Thyroid gland (tissue), 4 donors: ENCODE measurements at places on chromosomes 12 and 14. TPM values are rescaled to one million over a fixed set of nuclear protein-coding genes. Genes with fewer than 3 reads are reported as not detected.

Gene GLIPR1
- total RNA-seq = 8.6 TPM

Gene PTPRQ
- total RNA-seq = 23.1 TPM

Gene MOK
- 38.6 TPM for total RNA-seq

Gene GCH1
- 5.2 TPM for total RNA-seq

Gene TAS2R14
- total RNA-seq = 10.3 TPM

Gene LPAR5
- total RNA-seq = 0.78 TPM

Gene DIO3
- 7.4 TPM for total RNA-seq

Gene DBX2
- total RNA-seq = 3.0 TPM

Gene PMCH
- not detected for total RNA-seq

Gene IFI27
- 40.8 TPM for total RNA-seq

Gene RNASE4
- 50.5 TPM for total RNA-seq

Gene CLMN
- 29.9 TPM for total RNA-seq

Gene C12orf50
- not detected for total RNA-seq

DNA sequence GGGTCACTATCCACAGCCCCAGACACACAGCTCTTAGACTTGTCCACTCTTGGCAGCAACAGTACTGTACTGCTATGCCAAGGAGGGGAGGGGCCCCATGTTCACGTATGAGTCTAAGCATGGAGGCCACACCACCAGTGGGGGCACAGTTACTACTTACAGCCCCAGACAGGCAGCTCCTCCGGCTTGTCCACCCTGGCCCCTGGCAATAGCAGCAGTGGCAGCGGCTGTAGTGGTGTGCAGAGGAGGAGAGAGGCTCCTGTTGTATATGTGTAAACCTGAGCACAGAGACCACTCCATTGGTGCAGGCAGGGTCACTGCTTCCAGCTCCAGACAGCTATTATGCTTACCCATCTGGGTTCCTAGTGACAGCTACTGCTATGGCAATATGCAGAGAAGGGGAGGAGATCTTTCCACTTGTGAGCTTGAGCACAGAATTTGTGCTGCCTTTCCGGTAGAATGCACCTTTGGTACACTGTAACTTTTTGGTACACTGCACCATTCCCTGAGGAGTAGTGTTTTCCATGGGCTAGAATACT lies 113.2 kb downstream of the RAD51B start:
- DNase-seq = no peak

DNA sequence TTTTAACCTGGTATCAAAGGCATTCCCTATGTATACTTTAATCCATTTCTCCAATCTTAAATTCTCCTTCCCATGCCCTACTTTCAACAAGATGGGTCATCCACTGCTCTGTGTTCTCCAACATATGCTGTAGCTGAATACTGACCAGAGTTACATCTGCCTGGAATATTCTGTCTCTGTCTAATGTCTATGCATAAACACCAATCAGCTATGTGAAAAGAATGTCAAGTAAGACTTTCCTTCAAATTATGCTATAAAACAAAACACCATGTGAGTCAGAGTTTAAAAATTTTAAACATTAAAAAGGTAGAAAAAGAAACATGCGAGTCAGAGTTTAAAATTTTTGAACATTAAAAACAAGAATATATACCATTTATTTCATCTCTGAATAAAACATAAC lies 19.3 kb downstream of the NT5DC3 start:
- DNase-seq = no peak

- no peak for DNase-seq
These were observed 2.3 kb upstream of the ZNF384 start for GRCh38 chr12:6691473-6691872.

GRCh38 chr12:59079472-59079871 lies 159.2 kb upstream of the LRIG3 start:
- no peak for DNase-seq

GRCh38 chr14:23636317-23637211 lies at the start of gene DHRS2:
Gene DHRS2, plus strand, starts transcription at chr14:23636364. Its CDS starts 2,501 bp downstream, at chr14:23638865.
- no peak for DNase-seq

DNA sequence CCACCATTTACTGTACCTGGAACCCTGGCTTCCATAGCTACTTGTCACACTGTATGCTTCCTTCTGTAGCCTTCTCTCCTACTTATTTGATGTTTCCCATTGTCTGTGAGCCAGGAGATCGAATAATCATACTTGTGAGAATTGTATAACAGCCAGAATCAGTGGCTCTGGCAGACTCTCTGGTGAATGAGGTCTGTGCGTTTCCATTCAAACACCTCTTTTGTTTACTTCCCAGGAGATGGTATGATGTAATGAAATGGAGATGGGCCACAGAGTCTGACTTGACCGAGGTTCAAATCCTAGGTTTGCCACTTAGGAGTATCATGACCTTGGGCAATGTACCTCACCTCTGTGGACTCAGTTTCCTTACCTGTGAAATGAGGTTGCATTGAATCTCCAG lies 35.7 kb upstream of the CLMN start:
- DNase-seq = no peak

GRCh38 chr14:99910337-99911309 lies 117.4 kb downstream of the EML1 start:
- DNase-seq = no peak

- no peak for DNase-seq
These were observed 41.6 kb upstream of the RFX4 start for GRCh38 chr12:106541201-106541600.

GRCh38 chr14:99883866-99884650 lies 90.8 kb downstream of the EML1 start:
- DNase-seq = no peak

DNA sequence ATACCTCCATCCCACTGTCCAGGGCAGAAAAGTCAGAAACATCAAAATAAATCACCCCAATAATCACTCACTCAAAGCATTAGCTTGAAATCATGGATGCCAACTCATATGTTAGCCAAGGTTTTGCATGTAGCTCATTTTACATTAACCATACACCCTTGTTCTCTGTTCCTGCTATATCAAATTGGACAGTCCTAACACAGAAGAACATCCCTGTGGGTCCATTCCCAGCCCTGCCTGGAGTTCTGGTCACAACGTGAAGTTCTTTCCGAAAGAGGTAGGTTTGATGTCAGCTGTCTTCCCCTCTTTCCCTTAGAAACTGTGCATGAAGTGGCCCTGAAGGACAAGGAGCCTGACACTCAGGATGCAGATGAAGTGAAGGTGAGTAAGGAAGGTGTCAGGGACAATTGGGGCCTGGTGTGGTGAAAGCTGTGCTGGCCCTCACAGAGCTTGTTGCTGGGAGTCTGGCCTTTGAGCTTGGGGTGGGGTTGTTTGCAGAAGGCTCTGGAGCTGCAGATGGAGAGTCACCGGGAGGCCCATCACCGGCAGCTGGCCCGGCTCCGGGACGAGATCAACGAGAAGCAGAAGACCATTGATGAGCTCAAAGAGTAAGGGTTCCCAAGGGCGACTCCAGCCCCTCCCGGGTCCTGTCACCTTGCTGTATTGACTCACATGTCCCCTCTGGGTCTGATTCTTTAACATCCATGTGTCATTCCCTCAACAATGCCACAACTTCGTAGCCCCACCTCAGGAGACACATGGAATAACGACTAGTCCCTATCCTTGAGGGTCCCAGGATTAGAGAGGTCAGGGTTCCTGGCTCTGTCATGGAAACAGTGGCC lies 15.0 kb upstream of the PIP4K2C start:
- DNase-seq = no peak

DNA sequence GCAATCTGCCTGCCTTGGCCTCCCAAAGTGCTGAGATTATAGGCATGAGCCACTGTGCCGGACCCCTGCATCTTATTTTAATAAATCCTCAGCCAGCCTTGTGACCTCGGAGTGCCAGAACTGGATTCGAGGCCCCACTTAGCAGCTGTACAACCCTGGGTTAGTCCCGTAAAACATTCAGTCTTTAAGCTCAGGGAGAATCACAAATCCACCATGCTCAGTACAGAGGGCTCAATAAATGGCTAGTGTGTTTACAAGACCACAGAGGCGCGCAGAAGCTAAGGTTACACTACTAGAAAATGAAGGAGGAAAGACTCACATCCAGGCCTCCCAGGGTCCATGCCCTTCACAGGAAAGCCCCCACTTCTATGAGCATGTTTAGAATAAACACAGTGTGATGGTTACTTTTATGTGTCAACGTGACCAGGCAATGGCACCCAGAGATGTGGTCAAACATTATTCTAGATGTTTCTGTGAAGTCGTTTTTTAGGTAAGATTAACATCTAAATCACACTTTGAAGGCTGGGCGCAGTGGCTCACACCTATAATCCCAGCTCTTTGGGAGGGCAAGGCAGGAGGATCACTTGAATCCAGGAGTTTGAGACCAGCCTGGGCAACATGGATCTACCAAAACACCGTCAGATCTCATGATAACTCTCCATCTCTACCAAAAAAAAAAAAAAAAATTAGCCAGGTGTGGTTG lies 55.3 kb downstream of the CLMN start:
- no peak for DNase-seq

DNA sequence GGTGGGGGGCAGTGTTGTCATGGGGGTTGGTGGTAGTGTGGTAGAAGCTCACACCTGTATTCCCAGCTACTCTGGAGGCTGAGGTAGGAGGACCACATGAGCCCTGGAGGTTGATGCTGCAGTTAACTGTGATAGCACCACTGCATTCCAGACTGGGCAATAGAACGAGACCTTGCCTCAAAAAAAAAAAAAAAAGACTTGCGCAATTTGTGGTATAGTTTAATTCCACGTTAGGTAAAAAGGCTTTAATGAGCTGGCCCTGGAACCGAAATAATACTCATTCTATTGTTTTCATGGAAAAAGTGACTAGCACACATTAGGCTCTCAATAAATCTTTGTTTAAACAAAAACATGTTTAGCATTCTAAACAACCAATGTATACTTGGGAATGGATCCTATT lies 25.4 kb upstream of the NAP1L1 start:
- no peak for DNase-seq

- DNase-seq = no peak
These were observed 6.7 kb downstream of the TESPA1 start for GRCh38 chr12:54977857-54978256.

DNA sequence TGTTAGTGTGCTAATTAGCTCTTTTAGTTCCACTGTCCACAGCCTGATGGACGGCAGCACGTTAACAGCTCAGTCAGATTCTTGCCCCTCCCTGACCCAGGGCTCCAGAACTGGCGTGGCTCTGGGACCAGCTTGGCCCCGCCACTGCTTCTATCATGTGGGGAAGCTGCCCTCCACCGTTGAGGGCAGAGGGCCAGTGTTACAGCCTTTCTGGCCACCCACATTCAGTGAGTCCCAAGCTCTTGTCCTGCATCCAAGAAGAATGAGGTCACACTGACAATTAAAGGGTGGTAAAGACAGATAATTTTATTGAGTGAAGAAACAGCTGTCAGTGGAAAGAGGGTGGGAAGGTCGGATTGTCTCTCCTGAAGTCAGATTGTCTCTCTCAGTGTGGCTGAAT lies 36.9 kb downstream of the BCL2L14 start:
- no peak for DNase-seq

- no peak for DNase-seq
These were observed 26.8 kb downstream of the MMP17 start for GRCh38 chr12:131854861-131855476.

- DNase-seq = peak; percentile 52
These were observed 16.0 kb upstream of the PLEKHH1 start for GRCh38 chr14:67517083-67517482.

DNA sequence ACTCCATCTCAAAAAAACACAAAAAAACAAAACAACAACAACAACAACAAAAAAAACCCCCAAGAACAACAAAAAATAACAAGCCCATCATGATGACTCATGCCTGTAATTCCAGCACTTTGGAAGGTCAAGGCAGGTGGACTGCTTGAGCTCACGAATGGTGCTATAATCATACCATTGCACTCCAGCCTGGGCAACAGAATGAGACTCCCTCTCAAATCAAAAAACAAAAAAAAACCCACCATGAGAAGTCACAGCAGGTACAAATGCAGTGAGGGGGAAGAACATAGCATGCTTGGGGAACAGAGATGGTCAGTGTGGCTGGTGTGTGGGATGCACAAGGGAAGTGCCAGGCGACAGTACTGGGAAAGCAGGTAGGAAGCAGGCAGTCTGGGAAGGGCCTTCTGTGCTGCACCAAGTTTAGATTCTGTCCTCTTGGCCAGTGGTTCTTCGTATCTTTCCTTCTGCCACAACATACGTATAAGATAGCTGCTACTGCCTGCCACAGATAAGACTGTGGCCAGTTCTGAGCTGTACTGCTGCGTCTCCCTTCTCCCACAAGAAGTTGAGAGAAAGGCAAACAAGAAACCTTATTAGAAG lies 28.0 kb downstream of the ATG14 start:
- no peak for DNase-seq

GRCh38 chr14:64944041-64944440 lies 1.5 kb upstream of the GPX2 start:
- no peak for DNase-seq

GRCh38 chr14:23286902-23287479 lies 1.1 kb upstream of the HOMEZ start:
- no peak for DNase-seq

- DNase-seq = peak; percentile 84
These were observed 11.6 kb downstream of the TMEM30B start for GRCh38 chr14:61269321-61270083.
